Left renal pelvis (tissue), 4 donors: ENCODE measurements at places on chromosomes 5 and 9. TPM values are rescaled to one million over a fixed set of nuclear protein-coding genes. Genes with fewer than 3 reads are reported as not detected.

DNA sequence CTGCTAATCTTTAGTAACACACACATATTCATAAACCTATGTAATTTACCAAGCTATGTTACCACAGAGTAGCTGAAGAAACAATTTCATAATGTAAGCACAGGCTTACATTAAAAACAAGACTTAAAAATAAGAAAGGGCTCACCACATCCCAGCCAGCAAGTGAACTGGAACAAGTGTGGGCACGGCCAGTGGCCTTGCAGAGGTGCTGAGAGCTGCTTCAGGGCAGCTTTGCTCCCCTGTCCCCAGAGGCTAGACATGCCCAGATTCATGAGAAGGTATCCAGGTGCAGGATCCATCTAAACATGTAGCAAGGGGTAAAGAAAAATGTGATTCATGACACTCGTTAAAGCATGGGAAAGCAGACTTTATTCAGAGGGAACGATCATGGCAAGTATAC lies 62.0 kb upstream of the CKS2 start:
- DNase-seq = no peak

DNA sequence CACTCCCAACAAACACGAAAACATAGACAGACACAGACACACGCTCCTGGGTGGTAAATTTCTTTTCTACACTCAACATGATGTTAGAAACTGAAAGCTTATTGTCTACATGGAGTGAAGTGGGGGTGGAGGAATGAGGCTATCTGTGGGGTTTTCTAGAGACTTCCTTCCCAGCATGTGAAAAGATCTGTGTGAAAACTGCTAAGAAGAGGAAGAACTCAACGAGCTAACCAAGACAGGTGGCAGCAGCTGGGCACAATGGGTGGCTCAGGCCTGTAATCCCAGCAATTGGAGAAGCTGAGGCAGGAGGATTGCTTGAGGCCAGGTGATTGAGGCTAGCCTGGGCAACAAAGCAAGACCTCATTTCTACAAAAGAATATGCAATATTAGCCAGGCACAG lies 7.6 kb downstream of the FYB1 start:
- DNase-seq = no peak

DNA sequence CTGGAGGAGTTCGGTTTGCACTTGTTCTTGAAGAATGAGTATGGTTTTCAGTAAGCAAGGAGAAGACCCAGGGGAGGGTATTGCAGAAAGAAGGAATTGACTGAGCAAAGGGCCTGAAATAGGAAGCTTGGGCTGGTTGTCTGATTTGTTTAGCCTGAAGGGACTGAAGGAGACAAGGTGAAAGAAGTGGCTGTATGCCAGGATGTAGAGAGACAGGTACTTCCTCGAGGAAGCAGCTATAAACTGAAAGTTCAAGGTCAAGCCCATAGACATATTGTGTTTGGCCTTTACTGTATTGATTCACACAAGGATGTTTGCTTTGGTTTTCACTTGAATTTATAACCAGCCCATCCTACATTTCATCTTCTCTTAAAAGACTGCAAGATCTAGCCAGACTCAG lies 183.1 kb downstream of the PALM2AKAP2 start:
- DNase-seq = no peak

GRCh38 chr5:152256580-152256979 lies 148.5 kb downstream of the NMUR2 start:
- no peak for DNase-seq

Gene SLC25A2
- polyA plus RNA-seq = not detected

Gene PCDHA9
- polyA plus RNA-seq = not detected

Gene BHMT2
- polyA plus RNA-seq = 41.1 TPM
